ENCODE measurements at places on chromosomes 11 and 22.
A peak's percentile ranks its signal among the peaks of the same experiment; 100 is the strongest.

- peak; percentile 7 for DNase-seq
These were observed 19.5 kb downstream of the IL17REL start for GRCh38 chr22:49992921-49993648.

DNA sequence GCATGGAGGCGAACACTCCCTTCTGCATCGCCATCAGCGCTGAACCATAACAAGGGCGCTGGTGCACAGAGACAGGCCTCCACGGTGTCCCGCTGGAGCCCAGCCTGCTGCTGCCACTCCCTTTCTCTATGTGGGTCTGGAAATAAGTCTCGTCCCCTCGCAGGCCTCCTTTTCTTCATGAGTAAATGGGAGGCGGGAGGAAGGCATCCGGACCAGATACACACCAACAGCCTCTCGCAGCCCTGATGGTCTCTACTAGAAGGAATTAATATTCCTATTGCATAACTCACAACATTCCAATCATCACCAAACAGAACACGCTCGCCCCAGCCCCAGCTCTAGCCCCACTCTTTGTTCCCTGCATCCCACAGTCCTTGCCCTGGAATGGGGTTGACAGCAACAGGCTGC, 14.9 kb downstream of the RASD2 start:
- no peak for DNase-seq

- no peak for DNase-seq
These were observed 4.0 kb upstream of the NRXN2 start for GRCh38 chr11:64726867-64727530.

- no peak for DNase-seq
These were observed 309.8 kb downstream of the TTC28 start for GRCh38 chr22:28369854-28370253.

DNA sequence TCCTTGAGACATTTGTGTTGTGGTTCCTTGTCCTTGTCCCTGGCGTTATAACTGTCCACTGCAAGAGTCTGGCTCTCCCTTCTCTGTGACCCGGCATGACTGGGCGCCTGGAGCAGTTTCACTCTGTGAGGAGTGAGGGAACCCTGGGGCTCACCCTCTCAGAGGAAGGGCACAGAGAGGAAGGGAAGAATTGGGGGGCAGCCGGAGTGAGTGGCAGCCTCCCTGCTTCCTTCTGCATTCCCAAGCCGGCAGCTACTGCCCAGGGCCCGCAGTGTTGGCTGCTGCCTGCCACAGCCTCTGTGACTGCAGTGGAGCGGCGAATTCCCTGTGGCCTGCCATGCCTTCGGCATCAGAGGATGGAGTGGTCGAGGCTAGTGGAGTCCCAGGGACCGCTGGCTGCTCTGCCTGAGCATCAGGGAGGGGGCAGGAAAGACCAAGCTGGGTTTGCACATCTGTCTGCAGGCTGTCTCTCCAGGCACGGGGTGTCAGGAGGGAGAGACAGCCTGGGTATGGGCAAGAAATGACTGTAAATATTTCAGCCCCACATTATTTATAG, 23.0 kb downstream of the MYBPC3 start:
- DNase-seq, result no peak

DNA sequence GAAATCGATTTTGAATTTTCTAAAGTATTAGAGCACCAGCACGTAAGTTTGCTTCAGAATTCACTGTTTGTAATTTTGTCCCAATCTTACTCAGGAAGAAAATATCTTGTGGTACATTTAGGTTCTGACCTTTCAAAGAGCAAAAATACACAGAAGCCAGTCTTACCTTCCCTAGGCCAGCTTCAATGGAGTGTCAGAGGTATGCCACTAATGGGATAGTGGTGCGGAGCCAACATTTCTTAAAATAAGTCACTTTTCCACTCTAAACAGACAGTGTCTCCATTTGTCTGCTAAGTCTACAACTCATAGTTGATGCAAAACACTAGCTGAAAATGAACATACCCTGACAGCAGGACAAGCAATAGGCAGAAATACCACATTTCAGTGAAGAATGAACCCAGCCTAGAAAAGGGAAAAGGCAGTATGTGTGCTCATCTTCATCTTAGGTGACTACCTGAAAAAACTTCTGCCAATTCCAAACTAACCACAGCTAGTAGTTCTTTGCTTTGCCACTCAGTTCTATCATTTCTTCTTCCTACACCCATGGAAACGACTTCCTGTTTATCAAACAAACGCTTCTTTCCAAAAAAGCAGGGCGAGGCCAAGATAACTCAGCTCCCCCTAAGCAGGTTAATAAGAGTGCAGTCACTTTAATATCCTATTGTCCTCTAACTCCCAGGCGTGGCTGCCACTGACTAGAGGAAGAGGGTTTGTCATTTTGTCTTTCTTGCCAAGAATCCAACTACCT, 94.0 kb upstream of the APOA1 start:
- DNase-seq, result no peak

DNA sequence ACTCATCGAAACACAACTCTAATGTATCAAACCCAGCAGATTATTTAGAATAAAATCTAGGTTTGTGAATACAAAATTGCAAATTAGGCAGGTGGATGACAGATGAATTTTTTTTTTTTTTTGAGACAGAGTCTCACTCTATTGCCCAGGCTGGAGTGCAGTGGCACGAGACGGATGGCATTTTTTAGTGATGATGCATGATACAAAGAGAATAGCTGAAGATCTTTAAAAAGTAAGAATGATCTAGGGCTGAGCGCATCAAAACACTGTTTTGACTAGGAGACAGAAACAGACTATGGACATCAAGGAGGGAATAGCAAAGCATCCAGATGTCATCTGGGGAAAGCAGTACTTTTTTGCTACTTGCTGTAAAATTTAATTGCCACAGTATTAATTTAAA, 63.8 kb downstream of the IMMP1L start:
- no peak for DNase-seq

DNA sequence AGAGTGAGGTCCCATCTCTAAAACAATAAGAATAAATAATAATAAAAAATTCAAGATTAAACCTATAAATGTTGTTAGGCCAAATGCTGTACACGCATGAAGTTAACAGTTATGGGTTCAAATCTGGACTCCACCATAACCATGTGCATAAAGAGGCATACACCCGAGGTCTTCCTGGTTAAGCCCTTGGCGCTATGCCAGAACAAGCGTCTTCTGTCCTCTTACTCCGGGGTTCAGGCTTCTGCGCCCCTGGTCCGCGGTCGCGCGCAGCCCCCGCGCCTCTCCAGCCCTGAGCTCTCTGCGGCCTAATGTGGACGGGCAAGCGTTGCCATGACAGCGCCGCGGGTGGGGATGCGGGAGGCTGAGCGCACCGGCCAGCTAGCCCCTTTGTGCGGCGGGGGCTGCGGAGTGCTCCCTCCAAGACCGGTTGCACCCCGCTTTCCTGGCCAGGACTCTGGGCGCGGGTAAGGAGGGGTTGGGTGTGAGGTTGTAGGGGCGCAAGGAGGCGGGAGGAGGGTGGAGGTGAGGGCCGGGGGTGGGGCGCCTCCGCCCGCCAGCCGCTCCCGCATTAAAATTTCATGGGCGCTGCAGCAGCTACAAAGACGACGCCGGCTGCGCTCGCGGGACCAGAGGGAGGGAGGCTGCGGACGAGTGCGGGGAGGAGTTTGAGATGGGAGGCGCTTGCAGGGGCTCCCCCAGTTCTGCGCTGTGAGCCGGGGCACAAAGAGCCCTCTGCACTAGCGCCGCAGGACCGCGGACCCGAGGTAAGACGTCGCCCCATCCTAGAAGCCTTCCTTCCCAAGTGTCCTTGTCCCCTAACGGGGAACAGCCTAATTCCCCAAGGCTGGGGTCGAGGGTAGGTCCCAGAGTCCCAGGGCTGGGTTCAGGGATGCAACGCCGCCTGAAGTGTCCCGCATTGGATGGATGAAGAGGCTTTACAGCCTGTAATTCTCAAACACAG, at the start of gene MIAT:
MIAT (plus strand) TSS at position 698 of the 961 bp plus-strand sequence.
- DNase-seq, result no peak

- no peak for DNase-seq
These were observed 14.8 kb downstream of the FRMD8 start for GRCh38 chr11:65401073-65401802.

DNA sequence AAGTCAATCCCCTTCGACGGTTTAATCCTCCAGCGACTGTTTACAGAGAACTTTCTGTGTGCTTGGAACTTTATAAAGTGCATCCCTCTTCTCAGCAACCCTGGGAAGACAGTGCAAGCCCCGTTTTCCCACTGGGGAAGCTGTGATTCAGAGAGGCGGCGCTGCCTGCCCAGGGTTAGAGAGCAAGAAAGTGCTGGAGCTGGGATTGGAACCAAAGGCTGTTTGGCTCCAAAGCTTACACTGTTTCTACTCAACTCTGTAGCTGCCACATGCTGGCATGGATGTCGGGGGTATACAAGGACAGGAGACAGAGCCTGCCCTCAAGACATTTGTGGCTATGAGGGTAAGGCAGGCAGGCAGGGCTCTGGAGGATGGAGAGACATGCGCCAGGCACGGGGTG, 13.0 kb downstream of the FBLN1 start:
- no peak for DNase-seq

DNA sequence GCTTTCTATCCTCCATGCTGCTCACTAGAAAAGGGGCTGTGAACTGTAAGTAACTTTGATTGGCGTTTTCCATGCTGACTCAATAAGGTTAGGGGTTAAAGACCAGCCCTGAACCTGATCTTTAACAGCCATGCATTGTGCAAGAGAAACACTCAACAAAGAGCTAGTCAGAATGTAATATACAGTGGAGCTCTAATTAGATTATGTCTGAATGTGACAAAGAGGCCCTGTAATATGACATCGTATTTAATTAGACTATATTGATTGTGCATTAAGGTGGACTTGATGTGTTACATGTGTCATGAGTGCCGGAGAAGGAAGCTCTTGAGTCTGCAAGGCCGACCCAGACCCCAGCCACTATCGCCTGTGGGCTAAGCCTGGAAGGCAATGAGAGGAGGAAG, 70.5 kb downstream of the PKNOX2 start:
- no peak for DNase-seq

GRCh38 chr11:19978668-19979518, 181.4 kb downstream of the DBX1 start:
- peak; percentile 64 for DNase-seq

GRCh38 chr11:22491555-22492225, 133.9 kb downstream of the FANCF start:
- peak; percentile 32 for DNase-seq

- no peak for DNase-seq
These were observed 146.0 kb downstream of the PARVA start for GRCh38 chr11:12523180-12523924.

DNA sequence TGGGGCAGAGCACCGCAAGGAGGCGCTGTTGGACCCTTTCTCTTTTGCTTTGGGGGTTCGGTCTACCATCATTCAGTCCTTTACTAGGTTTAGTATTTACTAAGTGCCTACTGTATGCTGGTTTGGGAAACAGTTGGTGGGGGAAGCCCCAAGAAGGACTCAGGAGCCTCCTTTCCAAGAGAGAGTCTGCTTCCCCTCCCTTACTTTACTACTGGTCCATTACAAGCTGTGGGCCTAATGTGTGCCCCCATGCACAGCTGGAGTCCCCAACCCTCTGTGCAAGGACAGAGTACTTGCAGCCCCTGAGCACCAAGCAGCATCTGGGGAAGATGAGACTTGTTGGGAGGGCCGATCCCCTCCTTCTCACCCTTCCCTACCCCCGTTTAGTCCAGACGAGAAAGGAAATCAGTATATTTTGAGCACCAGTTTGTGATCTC, 876 bp upstream of the UBE2L6 start:
- peak; percentile 14 for DNase-seq

DNA sequence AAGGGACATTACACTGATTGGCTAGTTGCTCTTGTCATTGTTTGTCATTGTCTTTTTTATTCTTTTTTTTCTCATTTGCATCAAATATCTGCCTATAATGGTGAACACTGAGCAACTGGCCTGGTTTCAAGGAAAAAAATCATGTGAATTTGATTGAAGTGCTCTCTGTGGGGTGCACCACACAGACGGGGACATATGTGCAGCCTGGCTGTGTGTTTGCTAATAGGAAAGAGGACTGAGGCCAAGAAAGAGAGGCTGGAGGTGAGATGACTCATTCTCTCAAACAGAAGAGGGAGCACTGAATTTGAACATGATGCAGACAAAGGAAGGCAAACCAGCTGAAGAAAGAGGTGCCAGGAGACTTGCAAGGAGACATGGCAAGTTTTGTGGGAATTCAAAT, 684.9 kb upstream of the CCDC90B start:
- DNase-seq, result no peak

DNA sequence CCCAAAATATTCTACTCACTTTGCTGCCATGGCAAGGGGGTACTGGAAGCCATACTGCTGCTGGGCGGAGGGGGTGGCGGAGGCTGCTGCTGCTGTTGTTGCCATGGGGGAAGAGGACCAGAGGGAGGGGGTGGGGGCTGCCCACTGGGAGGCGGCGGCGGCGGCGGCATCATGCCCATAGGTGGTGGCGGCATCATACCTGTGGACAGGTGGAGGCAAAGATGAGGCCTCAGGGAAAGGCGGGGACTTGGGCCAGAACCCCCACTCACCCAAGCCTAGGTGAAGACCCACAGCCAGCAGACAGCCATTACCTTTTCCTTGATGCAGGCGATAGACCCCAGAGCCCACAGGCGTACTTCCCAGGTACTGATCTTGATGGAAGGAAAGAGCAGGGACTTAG, 7.1 kb upstream of the PYGM start:
- no peak for DNase-seq

GRCh38 chr22:26748845-26749244, 91.5 kb downstream of the MIAT start:
- no peak for DNase-seq

DNA sequence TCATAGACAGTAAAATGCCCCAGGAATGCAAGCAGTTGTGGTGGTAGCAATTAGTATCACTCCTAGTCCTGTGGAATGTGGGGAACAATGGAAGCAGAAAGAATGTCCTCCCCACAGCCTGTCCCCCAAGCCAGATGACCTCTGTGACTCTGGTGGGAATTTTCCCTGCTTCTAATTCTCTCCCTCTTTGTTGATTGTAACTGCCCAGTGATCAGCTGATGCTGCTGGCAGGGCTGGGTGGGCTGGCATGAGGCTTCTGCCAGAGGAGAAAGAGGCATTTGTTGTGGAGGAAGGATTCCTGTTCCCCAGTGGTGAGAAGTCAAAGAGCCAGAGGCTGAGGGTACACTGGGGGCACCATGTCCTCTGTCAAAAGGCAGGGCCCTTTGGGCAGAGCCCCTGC, 116.7 kb upstream of the NCAM1 start:
- no peak for DNase-seq

DNA sequence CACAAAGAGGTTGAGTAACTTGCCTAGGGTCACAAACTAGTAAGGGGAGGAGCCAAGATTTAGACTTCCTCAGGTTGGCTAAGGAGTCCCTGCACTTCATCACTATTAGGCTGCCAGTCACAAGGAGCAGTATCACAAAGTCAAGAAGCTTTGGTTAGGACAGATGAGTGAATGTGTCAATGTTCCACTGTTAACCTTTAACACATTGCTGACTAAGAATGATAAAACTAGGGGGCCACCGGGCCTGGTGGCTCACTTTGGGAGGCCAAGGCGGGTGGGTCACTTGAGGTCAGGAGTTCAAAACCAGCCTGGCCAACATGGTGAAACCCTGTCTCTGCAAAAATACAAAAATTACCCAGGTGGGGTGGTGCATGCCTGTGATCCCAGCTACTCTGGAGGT, 32.0 kb downstream of the TMEM123 start:
- no peak for DNase-seq

DNA sequence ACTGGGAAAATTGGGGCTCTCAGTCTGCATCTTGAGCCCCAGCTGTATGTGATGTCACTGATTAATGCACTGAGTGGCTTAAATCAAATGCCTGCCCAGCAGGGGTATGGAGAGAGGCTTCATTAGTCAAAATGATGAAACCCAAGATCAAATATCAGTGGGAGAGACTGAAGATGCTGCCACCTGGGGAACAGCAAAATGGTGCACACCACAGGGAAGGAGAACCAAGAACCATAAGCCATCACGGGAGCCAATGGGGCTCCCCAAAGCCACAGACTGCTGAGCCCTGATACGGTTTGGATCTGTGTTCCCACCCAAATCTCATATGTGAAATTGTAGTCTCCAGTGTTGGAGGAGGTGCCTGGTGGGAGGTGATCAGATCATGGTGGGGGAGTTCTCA, 85.6 kb downstream of the CTTN start:
- DNase-seq, result no peak
